ENCODE measurements at places on chromosomes 1 and 21. TPM values are rescaled to one million over a fixed set of nuclear protein-coding genes. Genes with fewer than 3 reads are reported as not detected.

FCRL1 gene
- total RNA-seq: not detected

LCE3E gene
- total RNA-seq: not detected

HJV gene
- total RNA-seq: not detected

UQCRHL gene
- 15.3 TPM for total RNA-seq

GNG4 gene
- total RNA-seq: not detected

All from bronchial smooth muscle cell (primary cell).